ENCODE measurements at places on chromosomes 5 and 9. TPM values are rescaled to one million over a fixed set of nuclear protein-coding genes. Genes with fewer than 3 reads are reported as not detected.

- no peak for DNase-seq
Observed at GRCh38 chr9:113888336-113888735, 12.2 kb downstream of the ZNF618 start.

CCDC112 gene
- polyA plus RNA-seq: 4.7 TPM

GRCh38 chr5:80516826-80517225 is 28.9 kb downstream of the FAM151B start:
- DNase-seq: no peak

GRCh38 chr9:105296877-105297287 is 52.4 kb downstream of the SLC44A1 start:
- DNase-seq: no peak

TAF11L14 gene
- polyA plus RNA-seq: not detected

DNA sequence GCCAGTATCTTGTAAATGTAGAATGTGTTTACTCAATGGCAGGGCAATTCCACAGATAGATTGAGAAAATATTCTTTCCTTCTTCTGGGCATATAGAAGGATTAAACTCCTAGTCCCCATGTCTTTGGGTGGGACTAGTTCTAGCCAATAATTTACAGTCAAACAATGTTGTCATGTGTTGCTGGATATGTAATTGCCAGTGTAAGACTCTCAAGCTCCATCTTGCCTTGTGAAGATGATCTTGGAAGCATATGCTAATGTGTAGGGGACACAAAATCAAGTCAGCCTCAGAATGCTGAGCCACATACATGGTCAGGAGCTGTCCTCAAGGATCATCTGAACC is 386.9 kb downstream of the CETN3 start:
- no peak for DNase-seq

CCDC180 gene
- polyA plus RNA-seq: 1.4 TPM

DNA sequence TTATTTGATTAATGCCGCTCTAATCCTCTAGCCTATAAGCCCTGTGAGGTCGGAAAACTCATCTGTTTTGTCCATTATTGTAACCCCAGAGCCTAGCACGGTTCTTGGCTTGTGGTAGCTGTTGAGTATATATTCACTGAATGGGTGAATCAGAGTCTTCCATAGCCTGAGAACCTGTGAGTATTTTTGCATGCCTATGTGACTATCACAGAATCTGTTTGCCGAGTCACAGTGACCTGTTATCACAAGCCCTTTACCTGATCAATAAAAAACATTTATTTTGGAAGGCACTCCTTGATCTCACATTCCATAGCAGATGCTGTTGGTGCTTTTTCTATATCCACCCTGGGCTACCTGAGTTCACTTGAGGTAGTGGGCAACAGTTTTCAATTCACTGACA is 125.0 kb upstream of the STC2 start:
- no peak for DNase-seq

PIK3R1 gene
- 92.6 TPM for polyA plus RNA-seq

- no peak for DNase-seq
Observed at GRCh38 chr5:116675626-116675910, 100.9 kb upstream of the SEMA6A start.

HINT2 gene
- polyA plus RNA-seq: 75.4 TPM

DNA sequence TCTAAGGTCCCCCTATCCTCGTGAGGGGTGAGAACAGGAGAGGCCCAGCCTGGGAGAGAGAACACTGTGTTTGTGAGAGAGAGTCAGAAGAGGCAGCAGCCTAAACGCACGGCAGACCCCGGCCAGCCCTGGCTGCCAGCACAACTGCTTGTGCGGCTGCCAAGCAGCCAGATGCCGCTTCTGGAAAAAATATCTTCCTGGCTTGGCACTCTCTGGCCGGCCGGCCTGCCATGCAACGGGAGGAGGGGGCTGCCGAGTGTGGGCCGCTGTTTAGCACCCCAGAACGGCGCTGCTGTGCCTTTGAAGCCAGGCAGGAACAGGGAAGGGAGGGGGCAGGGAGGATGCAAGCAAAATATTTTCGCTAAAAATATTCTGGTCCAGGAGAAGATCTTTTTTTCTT is 105.0 kb downstream of the FGF18 start:
- DNase-seq: no peak

PKD2L2 gene
- 0.22 TPM for polyA plus RNA-seq

ISOC1 gene
- 28.0 TPM for polyA plus RNA-seq

SYK gene
- 1.9 TPM for polyA plus RNA-seq

DNA sequence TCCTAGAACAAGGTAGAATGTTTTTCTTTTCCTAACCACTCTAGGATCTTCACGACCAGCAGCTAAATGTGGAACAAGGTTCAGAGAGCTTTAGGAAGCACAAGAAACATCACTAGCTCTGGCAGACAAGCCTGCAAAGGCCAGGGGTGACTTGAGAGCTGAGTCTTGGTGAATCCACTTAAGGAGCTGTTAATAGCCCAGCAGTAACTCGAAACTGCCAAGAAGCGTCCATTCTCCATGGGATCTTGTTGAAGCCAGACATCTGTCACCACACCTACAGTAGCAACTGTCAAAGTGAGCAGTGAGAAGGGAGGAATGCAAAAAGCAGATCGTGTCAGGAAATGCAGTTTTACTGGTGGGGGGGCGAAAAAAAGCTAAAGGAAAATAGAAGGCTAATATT is 87.2 kb downstream of the ATPSCKMT start:
- DNase-seq: no peak

GRCh38 chr5:88438006-88438405 is 169.4 kb upstream of the TMEM161B start:
- DNase-seq: no peak

ARL14EPL gene
- not detected for polyA plus RNA-seq

SLC28A3 gene
- polyA plus RNA-seq: not detected

DNA sequence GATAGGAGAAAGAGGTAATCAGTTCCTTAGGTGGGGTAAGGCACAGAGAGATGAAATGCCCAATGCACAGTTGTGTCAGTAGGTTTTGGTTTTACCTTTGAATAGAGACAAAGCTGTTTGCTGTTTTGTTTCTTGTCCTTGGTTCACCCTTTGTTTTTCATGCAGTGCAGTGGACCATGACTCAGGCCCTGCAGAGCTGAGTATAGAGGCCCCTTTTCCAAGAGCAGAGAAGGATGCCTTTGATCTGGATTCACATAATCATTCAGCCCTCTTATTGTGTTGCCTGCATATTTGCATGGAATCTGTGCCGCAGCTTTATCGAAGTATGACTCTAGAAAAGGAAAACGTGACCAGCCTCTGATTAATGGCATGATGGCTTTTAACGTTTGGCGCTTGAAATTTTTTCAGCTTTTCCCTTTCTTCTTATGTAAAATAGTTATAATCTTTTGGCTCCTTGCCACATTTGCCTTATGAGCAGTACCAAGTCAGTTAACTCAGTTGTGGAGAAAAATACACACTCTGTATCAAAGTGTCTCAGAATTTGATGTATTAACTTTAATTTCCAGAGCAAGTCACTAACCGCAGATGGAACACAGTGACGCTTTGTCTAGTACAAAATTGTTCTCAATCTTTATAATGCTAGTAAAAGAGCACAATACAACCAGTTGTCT is 197.6 kb downstream of the KDM4C start:
- no peak for DNase-seq

- DNase-seq: no peak
Observed at GRCh38 chr9:28050046-28050445, 476.8 kb upstream of the C9orf72 start.

ZNF883 gene
- polyA plus RNA-seq: 1.7 TPM

AJM1 gene
- 0.05 TPM for polyA plus RNA-seq

SLC45A2 gene
- not detected for polyA plus RNA-seq

DNA sequence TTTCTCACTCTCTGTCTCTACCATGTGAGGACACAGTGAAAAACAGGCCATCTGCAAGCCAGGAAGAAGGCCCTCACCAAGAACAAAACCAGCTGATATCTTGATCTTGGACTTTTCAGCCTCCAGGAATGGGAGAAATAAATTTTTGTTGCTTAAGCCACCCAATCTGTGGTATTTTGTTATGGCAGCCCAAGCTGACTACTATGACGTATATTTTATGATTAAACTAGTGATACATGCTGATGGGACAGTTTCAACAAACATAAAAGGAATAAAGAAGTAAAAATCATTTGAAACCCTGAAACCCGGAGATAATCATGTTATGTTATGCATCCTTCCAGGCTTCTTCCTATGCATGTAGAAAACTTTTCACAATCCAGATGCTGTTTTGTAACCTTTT is 71.5 kb upstream of the ERBIN start:
- DNase-seq: no peak

DNA sequence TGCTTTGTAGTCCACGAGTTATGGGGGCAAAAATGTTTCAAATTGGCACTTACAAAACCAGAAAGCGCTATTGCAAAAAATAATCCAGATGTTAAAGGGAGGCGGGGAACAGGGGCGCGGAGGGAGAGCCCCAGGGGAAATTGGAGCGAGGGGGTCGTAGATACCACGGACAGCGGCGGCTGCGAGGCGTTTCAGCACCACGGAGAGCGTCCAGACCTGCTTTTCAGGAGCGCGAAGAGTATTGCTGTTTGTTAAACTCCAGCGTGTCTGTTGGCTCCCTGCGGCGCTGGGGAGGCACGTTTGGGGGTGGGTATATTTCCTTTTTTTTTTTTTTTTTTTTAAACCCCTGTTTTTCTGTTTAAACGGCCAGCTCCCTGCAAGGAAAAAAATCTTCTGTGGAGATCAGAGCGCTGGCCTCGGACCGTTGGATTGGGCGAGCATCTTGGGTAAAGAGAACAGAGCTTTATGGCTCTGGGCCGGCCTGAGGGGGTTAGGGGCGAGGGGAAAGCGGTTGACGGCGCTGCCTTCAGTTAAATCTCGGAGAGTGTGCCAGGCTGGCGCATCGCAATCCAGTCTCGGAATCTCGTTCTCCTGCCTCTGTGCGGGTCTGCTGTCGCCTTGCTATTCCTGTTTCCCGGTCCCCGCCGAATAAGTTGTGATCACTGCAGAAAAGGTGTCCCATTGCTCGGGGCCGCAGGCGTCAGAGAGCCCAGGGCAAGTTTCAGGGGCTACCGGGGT is at the start of gene GLRA1:
TSS of gene GLRA1 (minus strand) at position 288 of the 738 bp plus-strand sequence. CDS start 302 bp downstream, outside the sequence.
- DNase-seq: peak; percentile 54

FOXI1 gene
- polyA plus RNA-seq: not detected

- DNase-seq: no peak
Observed at GRCh38 chr9:138048184-138048583, 170.6 kb downstream of the CACNA1B start.

DNA sequence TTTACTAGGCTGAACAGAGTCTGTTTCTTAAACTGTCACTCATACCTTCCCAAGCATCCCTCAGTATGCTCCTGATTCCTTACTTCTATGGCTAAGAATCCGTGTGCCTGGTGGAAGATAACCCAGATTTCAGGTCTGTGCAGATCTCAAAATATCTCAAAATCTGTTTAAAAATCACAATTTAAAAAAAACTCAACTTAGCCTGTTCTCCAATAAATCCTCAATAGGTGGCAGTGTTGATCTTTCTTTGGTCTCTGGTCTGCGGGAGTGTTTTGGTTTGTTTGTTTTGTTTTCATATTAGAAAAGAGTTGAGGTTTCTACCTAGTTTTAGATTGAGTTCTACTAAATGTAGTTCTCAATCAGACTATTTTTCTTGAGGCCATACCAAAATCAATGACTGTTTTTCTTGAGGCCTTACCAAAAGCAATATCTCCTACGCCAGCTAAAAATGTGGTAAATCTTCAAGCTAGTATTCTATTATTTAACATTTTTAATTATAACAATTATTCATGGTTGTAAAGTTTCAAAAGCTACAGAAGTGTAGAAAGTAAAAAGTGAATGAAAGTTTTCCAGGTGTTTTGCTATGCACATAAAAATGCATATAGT is 57.9 kb downstream of the TGFBR1 start:
- peak; percentile 37 for DNase-seq

TLR4 gene
- 0.08 TPM for polyA plus RNA-seq

ERCC8 gene
- polyA plus RNA-seq: 10.6 TPM

FBLL1 gene
- not detected for polyA plus RNA-seq
